ENCODE measurements at places on chromosomes 12 and 14.

- DNase-seq = no peak
These were observed 5.2 kb downstream of the PGAM5 start for GRCh38 chr12:132715874-132716273.

GRCh38 chr12:89468017-89468416 is 56.6 kb downstream of the GALNT4 start:
- no peak for DNase-seq

DNA sequence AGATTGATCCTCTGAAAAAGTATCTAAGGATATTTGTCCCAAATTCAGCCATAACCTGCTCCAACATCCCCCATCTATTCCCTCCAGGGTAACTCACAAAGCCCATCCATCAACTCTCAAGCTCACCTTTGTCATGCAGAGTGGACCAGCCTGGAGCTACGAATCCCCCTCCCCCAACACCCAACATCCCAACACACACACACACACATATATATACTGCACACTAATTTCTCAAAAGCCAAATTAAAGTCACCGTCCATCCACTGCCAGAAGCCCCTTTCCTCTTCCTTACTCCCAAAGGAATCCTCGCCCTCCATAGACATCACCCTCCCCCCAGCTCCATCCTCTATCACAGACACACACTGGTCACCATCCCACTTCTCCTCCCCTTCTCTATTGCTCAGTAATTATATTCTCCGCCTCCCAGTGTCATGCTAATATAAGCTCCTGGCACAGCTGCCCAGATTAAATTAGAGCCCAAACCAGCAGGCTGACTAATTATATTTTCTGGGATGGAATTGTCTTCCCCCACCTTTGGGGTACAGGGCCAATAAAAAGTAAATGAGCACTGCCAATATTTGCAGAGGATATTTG is 13.5 kb upstream of the TESPA1 start:
- no peak for DNase-seq

DNA sequence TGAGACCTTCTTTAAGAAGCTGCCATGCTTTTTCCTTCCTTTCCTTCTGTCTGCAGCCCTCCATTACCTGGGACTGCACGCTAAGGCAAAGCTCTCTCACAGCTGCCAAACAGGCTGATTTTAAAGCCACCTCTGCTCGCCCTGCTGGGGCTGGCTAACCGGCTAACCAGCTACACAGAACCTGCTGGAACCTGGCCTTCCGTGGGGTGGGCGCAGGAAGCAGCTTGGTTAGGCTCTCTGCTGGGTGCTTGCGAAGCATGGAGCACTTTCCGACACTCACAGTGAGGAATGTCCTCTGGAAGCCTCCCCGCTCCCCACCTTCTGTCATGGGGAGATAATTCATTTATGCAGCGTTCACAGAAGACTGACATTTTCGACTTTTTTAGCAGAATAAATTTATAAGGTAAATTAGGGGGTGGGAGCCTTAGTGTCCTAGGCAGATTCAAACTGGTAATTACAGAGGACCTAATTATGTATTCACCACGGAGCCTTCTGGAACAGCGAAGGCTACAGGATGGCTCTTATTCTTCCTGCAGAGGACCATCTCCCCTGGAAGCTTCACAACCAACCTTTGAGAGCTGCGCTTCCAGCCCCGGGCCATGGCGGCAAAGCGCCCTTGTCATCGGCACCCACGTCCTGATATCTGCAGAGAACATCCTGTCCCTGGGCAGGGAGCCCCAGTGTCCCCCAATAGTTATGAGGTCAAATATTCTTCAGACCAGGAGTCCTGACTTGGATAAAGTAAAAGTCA is 12.4 kb upstream of the BCL11B start:
- DNase-seq = no peak

DNA sequence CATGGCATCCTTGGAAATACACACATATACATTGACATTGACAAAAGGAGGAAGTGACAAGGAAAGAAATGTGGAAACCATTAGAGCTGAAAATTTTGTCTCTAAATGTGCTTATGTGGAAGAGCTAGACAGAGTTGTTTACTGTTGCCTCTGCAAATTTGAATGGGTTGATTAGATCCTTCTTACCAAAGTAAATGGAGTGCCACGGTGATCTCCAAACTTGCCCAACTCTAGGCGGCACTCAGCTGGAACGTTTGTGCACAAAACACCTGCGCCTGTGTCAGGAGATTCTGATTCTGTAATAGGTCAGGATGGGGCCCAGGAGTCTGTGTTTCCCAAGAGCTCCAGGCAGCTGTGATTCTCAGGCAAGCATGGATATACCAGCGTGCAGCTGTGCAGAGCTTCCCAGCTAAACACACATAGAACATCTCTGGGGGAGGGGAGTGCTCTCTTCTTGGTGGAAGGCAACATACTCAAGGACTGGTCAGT is 77.8 kb upstream of the BDKRB2 start:
- DNase-seq = no peak

DNA sequence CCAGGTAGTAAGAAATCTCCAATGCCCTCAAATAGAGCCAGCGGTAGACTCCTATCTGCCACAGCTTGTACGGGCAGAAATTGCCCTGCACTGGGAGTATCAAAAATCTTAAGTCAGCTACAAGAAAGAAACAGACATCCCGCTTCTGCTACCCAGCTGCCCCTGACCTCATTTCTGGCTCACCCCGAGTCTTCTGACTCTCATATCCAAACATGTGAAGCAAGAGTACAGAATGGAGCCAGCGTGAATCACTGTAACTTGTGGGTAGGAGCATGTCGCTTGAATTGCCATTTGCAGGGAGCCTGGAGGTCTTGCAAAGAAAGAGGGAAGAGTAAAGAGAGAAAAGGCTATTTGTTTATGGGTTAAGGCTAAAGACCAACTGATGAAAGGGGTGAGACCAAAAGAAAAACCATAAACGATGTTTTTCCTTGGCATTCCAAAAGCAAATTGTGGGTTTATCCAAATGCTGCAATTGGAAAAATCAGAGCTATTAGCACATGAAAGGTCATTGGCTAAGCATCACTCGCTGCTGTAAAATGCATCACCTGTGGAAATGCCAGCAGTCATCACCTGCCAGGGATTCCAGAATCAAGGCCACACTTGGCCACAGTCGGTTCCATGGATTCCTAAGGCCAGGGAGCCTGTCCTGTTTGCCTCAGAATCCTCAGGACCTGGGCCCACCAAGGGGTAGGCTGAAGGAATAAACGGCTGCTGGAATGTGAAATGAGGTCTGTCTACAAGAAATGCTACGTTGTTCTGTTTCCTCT is 86.6 kb downstream of the FOXN3 start:
- DNase-seq = no peak

DNA sequence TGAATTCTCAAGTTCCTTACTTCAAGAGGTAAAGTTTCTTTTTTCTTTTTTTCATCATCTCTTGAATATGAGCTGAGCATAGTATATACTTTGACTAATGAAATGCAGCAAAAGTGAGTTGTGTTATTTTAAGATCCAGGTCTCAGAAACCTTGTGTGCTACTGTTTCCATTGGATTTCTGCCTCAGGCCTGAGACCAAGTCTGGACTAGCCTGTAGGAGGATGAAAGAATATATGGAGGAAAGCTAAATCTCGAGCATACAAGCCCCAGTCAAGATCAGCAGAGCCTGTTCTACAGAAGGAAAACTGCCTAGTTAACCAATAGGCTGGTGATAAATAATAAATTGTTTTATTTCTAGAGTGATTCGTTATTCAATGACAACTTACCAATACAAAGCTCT is 652.5 kb downstream of the C12orf50 start:
- DNase-seq = no peak

DNA sequence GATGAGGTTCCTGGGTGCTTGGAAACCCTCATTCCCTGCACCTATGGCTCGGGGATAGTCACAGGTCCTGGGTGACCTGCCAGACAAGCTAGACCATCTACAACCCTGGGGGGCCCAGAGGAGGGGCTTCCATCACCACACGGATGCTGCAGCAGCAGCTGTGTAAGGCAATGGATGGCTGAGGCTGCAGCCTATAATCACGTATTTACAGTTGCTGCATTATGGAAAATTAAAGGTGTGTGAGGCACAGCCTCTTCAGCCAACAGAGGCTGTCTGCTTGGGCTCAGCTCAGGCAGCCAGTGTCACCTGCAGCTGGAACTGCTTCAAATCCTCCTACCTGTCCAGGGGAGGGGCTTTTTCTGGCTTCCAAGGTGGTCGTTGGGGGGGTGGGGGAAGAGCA is 268.1 kb downstream of the CACNA1C start:
- no peak for DNase-seq

- DNase-seq = no peak
These were observed 124.4 kb downstream of the RIMBP2 start for GRCh38 chr12:130591736-130592135.

GRCh38 chr14:43765474-43765873 is 741.6 kb downstream of the FSCB start:
- no peak for DNase-seq

GRCh38 chr12:119751961-119752360 is 84.0 kb downstream of the PRKAB1 start:
- DNase-seq = no peak

DNA sequence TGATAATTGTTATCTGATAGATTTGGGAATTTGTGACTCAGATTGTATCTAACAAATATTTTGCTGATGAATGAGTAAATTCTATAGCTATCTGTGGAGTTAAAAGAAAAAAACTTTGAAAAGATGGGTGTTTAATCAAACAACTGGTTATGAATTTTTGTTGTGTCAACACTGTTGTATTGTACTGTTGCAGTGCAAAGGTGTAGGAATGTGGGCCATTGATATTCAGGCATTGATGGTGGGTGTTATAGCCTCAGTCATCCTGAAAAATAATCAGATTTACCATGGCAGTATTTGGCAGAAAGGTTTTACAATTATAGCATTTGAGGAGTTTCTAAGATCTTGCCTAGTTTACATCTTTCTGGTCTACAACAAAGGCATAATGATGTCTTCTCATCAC is 15.4 kb downstream of the DRAM1 start:
- no peak for DNase-seq

DNA sequence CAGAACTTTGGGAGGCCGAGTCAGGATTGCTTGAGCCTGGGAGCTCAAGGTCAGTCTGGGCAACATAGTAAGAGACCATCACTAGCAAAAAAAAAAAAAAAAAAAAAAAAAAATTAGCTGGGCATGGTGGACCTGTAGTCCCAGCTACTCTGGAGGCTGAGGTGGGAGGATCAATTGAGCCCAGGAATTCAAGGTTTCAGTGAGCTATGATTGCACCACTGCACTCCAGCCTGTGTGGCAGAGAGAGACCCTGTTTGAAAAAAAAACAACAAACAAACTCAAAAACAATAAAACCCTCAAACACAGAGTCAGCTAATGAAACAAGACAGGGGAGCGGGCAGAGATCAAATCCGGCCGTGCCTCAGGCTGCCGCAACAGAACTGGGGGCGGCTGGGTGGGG is 41.7 kb upstream of the DLK1 start:
- no peak for DNase-seq

- no peak for DNase-seq
These were observed 78.9 kb downstream of the ESR2 start for GRCh38 chr14:64215274-64215673.

- no peak for DNase-seq
These were observed 116.3 kb upstream of the VASH1 start for GRCh38 chr14:76644855-76645518.

- no peak for DNase-seq
These were observed 150.8 kb upstream of the FSCB start for GRCh38 chr14:44657696-44658388.

- DNase-seq = no peak
These were observed 34.6 kb downstream of the SLC6A12 start for GRCh38 chr12:179131-179884.

- no peak for DNase-seq
These were observed 92.6 kb upstream of the ATP2B1 start for GRCh38 chr12:89801284-89801683.

DNA sequence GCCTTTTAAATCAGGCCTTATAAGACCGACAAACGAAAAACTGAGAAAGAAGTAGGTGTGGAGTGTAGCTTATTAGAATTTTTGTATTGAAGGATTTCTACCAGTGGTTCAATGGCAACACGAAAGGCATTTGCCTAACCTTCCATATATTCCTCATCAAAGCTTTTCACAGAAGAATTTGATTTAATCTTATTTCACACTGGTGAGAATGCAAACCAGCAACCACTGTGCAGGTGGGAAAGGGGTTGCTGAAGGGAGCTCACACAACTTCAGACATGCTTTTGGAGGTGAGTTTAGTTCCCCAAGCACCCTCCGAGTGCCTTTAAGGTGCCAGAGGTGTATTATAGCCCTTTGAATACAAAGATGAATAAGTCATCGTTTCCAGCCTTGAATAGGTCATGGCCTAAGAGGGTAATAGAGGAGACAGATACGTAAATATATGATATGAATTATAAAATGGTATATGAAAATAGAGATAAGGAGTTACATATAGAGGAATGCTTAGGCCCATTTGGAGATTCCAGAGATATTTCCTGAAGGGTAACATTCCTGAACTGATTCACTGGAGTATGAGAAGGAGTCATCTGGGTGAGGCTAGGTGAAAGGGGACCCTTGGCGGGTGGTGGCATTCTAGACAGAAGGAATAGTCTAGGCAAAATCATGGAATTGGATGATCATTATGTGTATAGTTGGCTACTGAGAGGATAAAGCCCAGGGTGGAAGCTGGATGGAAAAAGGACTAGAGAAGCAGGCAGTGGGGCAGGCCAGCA is 6.4 kb downstream of the ERP27 start:
- DNase-seq = no peak

GRCh38 chr14:53956427-53957201 is at the start of gene BMP4:
TSS of gene BMP4 (minus strand) at chr14:53956825. CDS start at chr14:53952222, 4,603 bp downstream.
- DNase-seq = no peak

DNA sequence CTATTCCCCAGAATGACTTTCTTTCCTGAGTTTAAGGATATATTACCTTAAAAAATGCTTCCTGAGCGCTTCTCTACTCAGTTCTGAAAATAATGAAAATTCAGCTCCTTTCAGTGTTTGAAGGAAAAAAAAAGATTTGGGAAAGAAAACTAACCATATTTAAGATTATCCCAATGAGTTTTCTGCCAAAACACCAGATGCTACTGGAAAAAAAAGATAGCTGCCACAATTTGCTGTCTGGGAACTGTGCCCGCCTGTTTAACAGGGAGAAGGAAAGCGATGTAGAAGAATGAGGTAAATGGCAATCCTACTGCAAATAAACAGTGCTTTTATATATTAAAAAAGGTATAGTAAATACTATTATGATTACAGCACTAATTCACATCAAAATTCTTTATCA is 367.6 kb upstream of the PRICKLE1 start:
- no peak for DNase-seq

DNA sequence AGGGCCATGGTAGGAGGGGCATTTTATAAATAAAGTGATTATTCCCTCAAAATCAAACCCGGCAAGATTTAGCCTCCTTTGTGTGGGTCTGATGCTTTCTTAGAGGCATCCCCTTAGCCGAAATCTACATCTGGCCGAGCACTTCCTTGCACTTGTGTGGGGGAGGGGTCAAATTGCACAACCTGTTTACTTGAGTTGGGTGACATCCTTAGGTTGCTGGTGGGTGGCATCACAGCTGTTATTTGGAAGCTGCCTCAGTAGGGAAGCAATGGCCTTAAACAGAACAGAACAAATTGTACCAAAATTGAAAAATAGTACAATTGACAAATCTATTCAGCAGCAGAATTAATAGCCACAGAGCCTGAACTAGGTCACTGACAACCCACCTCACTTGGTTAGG is 546.1 kb downstream of the SNAPC1 start:
- no peak for DNase-seq

GRCh38 chr12:122860040-122860853 is 25.0 kb downstream of the HIP1R start:
- DNase-seq = peak; percentile 70
